Metanephros (tissue), 2 donors: ENCODE measurements at places on chromosomes 4 and X. TPM values are rescaled to one million over a fixed set of nuclear protein-coding genes. Genes with fewer than 3 reads are reported as not detected.

The BEX2 gene
- 29.8 TPM for total RNA-seq

The FANCB gene
- 6.5 TPM for total RNA-seq

The MAB21L2 gene
- not detected for total RNA-seq

The F8A2 gene
- total RNA-seq = not detected

The GNRHR gene
- total RNA-seq = not detected

The GPC4 gene
- total RNA-seq = 23.4 TPM

The GPR143 gene
- 7.8 TPM for total RNA-seq

The GAGE12F gene
- not detected for total RNA-seq

The SPATA18 gene
- total RNA-seq = 1.9 TPM

The XK gene
- total RNA-seq = 7.8 TPM

The FMR1NB gene
- total RNA-seq = not detected

The CTAG2 gene
- total RNA-seq = not detected

The SPIN2A gene
- 5.2 TPM for total RNA-seq

The CHRDL1 gene
- 7.2 TPM for total RNA-seq

The CENPE gene
- 5.2 TPM for total RNA-seq

The GLRA2 gene
- total RNA-seq = 0.12 TPM

The VCX3B gene
- not detected for total RNA-seq

The GPR173 gene
- total RNA-seq = 13.7 TPM

The SULT1B1 gene
- total RNA-seq = 1.6 TPM
